Stomach (tissue), 19 donors: ENCODE measurements at places on chromosomes 11 and 22.

GRCh38 chr11:110327508-110327907 is 31.1 kb upstream of the RDX start:
- DNase-seq = no peak

- DNase-seq = no peak
These were observed 385.9 kb upstream of the ANO5 start for GRCh38 chr11:21806947-21807346.

GRCh38 chr11:133951327-133952198 is 5.2 kb downstream of the IGSF9B start:
- peak; percentile 72 for DNase-seq

- peak; percentile 37 for DNase-seq
These were observed 1.7 kb downstream of the TOM1 start for GRCh38 chr22:35301372-35301874.

DNA sequence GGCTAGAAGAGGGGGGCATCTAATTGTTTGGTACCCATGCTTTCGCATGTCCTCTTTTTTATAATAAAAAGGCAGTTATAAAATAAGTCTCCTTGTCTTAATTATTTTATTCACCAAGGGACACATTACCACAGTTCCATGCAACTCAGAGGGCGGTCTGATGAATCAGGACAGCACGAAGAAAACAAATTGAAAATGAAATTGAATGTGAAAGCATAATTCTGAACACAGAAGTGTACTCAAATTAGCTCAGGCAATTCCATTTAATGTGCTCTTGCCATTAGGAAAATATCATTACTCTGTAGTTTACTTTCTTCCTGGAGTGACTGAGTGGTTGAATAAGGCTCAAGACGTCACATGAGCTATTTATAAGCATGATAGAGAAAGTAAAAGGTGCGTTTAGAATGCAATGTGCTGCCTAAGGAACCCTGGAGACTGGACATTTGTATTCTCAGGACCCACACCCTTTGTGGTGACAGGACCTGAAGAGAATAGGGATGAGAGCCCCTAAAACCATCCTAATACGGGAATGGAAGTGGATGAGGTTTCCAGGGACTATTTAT is 59.6 kb downstream of the MTNR1B start:
- DNase-seq = peak; percentile 34

DNA sequence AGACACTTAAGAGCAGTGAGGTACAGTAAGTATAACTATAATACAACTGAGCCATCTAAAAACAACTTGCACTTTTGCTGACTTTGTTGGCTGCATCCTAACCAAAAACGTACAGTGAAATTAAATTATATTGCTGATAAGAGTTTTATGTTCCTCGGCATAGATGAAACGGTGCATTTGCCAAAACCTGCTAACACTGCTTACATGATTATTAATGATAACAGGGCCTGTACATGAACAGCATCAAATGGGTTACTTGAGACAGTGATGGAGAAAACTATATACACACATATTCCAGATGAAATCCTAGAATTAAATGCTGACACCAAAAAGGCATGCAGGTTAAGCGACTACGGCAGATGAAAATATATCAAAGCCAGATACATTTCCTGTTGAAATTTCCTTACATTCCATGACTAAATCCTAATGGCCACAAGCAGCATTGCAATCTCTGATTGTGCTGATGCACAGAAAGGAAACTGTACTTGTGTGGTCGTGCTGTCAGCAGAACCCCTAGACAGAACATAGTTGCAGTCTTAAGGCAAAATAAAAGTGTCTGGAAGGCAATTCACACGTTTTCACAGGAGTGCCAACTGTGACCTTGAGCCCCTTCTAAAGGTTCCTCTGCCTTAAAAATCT is 143.9 kb downstream of the CADM1 start:
- no peak for DNase-seq

DNA sequence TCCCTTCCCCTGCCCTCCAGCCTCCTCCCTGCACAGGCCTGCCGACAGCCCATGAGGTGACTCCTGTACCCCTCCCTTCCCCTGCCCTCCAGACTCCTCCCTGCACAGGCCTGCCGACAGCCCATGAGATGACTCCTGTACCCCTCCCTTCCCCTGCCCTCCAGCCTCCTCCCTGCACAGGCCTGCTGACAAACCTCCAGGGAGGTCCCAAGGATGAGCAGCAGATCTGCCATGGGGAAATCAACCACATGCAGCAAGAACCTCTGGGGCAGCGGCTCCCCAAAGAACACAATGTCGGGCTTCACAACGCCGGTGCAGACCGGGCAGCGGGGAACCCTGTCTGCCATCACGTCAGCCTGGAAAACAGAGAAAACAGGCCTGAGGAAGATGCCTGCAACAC is 12.3 kb downstream of the SIRT3 start:
- no peak for DNase-seq

DNA sequence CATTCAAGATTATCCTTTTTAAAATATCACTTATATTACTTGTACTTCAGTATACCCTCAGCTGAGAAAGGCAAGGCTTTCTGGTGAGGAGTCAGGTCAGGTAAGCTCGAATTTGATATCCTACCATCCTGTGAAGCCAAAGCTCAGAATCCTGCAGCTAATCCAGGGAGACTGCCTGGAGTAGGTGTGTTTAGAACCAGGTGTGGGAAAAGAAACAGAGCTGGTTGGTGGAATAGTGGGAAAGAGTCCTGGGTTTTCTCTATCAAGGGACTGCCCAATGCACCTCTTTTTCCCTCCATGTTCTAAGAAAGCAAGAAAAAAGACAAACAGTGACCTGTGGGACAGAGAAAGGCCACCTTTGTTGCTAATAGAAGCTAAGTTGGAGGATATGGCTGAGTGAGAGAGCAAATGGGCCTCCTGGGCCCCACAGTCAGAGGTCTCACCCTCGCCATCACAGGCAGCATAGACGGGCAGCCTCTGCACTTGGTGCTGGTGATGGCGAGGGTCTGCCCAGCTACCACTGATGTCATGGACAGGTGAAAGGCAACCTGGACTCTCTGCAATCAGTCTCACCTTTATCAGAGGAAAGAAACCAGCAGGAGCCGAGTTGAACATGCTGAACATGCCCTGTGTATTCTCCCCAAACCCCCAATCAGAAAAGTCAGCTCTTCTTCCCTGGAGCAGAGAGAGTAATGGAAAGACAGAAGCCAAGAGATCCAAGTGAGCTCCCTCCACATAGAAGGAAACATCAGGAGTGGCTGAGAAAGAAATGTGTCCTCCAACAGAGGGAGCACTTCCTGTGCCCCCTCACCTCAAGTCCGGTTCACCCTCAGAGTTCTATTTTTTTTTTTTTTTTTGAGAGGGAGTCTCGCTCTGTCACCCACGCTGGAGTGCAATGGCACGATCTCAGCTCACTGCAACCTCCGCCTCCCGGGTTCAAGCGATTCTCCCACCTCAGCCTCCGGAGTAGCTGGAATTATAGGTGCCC is 491.3 kb downstream of the BUD13 start:
- DNase-seq = no peak

- no peak for DNase-seq
These were observed 104.3 kb downstream of the MAML2 start for GRCh38 chr11:96238563-96239135.

DNA sequence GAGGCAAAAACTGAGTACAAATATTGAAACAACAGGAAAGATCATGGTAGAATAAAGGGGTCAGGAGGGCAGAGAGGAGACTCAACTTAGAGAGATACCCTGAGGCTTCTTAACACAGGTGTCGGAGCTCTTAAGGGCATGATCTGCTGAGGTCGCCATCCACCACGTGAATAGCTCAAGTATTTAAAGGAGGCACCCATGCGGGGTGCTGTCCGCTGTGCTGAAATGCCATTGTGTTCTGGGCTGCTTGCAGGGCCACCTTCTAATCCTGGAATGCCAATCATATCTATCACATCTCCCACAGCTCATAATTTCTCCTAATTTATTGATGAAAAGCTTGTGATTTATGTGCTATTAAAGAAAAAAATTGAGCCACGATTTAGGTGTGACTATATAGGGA is 90.2 kb downstream of the SEZ6L start:
- no peak for DNase-seq

- peak; percentile 87 for DNase-seq
These were observed 7.3 kb downstream of the NEAT1 start for GRCh38 chr11:65429724-65430405.

- DNase-seq = no peak
These were observed 757 bp downstream of the RNASEH2C start for GRCh38 chr11:65719871-65720210.
